Astrocyte of the cerebellum (primary cell): ENCODE measurements at places on chromosomes 1 and 21.
A peak's percentile ranks its signal among the peaks of the same experiment; 100 is the strongest.

DNA sequence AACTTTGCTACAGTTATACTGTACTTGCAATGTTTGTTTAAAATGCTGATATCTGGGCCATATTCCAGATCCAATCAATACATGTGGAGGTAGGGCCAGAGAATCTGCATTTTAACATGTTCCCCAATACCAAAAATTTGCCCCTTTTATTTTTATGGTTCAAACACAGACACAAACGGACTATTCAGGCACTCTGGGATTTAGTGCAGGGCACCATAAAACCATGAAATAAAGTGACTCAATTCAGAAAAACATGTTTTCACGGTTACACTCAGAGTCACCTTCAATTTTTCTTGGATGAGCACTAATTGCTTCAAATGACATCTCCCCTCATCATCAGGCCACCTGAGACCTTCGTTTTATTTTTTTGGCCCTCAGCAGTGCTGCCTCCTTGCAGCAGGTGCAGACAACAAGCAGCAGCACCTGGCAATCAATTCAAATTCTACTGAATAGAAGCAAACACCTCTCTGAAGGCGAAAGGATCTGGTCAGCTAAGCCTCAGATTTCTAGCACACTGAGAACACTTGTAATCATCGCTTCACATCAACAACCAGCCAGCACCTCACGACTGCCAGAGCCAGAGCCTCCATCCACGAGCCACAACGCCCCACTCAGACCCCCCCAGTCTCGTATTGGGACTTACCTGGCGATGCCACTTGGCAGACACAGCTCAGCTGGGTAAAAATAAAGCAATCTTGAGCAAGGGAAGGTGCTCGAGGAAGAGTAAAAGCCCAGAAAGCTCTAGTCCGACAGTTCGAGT, 1.1 kb downstream of the ERO1B start:
- DNase-seq, result no peak

GRCh38 chr21:38506661-38507281, 8.5 kb upstream of the ERG start:
- no peak for DNase-seq

DNA sequence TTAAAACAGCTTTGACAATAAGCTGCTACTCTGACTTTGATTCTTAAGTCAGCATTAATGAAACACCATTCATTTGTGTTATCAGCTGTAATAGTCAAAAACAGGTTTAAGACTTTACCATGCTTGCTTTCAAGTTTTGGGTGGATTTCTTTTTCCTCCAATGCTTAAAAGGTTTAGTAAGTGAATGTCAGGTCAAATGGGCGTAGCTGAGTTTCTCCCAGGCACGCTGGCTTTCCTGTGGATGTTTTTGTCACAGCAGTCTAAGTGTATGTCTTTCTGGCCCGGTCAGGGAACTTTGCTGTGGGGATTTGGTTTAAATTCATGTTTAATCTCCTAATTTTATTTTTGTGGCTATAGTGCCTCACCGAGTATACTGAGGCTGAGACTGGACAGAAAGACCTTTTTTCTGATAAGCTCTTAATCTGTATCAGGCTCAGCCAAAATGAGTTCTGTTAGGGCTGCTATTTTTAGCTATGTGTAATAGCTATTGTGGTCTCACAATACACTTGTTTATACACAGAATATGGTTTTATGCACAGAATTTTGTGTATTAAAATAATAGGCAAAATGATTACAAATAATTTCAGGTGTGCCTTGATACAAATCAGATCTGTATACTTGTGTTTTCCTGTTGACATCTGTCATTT, 292.8 kb downstream of the DISC1 start:
- no peak for DNase-seq

DNA sequence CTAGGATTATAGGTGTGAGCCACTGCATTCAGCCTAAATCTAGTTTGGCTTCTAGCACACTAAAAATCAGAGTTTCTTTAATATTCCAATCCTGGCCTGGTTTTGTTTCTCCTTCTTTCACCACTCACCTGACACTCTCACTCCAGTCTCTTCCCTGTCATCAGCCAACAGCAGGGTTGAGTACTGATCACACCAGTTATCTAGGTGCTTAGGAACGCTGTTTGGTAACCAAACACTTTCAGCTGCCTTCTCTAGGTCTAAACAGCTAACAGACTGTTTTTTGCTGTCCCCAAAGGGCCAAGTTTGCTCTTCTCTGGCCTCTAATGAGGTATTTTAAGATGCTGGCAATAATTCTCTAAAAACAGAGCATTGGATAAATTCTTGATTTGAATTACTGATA, 17.7 kb upstream of the FRRS1 start:
- no peak for DNase-seq

DNA sequence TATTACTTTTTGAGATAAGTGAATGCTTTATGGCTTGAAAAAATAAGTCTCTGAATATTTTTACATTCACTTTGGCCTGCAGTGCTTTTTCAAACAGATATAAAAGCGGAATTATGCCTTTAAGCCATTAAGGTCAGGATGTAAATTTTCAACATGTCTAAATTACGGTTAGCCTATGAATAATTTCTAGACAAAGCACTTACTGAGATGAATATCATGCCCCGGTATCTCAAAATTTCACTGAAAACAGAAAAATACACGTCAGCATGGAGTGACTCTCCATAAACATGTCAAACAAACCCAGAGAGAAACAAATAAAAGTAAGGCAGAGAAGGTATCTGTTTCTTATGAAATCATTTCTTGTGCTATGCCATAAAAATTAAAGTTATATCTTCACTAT, 853.9 kb downstream of the KCNT2 start:
- DNase-seq, result no peak

DNA sequence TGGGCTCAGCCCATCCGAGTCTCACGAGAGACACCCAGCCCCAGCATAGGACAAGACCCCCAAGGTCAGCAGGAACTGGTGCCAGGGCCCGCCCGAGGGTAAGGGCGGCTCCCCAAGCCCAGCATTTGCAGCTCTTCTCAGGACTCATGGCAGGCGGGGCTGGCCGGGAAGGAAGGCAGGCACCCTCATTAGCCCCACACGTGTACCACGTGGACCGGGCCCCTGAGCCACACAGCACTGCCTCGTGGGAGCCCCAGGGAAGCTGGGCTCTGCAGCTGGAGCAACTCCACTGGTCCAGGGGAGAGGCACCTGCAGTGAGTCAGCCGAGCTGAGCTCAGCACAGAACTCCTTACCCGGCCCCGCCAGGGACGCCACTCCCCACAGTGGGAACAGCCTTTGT, 97.7 kb upstream of the IFFO2 start:
- no peak for DNase-seq

DNA sequence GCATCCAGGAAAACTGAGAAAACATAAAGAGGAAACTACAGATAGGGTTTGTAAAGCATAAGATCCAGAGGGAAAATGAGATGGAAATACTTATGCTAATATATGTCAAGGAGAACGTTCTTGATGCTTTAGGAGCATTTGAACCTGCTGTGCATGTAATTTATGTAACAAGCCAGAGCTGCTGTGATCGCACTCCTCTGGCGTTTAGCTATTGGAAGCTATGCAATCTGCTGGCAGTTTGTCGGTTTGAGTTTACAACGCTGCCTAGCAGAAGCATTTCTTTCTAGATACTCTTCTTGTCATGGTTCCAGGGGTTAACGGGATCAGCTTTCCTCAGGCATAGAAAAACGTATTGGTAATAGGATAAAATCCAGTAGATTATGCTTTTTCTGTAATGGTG, 182.7 kb downstream of the KCNH1 start:
- DNase-seq, result peak; percentile 9

DNA sequence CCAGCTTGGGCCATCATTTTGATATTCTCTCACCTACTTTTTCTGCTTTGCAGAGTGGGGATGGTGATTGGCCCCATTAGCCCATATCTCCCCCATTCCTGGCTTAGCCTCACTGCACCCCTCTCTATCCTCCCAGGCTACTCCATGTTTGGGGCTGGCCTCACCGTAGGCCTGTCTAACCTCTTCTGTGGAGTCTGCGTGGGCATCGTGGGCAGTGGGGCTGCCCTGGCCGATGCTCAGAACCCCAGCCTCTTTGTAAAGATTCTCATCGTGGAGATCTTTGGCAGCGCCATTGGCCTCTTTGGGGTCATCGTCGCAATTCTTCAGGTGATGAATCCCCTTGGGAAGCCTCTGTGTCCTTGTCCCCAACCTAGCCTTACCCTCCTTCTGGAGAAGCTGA, 2.1 kb upstream of the B4GALT2 start:
- no peak for DNase-seq

- DNase-seq, result no peak
Measured at GRCh38 chr1:226029568-226030225, 30.6 kb upstream of the SDE2 start.

DNA sequence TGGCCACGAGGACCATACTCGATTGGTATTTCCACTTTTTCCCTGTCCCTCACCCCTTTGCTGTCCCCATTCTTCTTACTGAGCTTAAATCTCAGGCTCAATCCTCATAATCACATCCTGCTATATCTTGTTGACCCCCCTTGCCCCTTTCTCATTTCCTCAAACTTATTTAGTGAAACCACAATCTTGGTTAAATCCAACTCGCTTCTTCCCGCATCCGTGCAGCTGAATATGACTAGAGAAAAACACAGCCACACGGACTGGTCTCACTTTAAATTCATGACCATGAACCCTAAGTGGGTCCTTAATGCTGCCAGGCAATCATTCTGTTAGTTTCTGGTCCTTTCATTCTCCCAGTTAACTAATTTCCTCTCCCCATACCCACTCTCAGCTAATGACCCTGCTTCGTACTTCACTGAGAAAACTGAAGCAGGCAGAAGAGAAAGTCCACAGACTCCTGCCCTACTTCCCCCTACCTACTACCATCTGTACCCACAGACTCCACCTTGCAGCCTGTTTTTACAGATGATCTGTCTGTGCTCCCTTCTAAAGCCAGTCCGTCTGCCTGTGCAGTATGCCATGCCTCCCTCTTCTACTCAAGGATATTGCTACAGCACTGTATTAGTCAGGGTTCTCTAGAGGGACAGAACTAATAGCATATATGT, 96.8 kb upstream of the LMO4 start:
- no peak for DNase-seq

DNA sequence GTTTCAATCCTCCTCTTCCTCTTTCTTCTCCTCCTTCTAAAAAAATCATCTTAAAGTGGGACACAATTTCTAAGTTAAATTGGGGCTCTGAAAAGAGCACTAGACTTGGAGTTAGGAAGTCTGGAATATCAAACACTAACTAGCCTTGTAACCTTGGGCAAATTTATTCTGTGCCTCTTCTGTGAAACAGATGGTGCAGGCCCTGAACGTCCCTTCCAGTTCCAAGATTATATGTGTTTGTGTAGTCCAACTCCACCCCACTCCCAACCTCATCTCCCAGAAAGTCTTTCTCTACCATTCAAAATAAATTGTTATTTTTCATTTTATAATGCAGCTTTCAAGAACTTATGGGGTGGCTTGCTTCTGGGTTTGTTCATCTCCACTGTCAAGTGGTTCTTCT, 630.0 kb downstream of the LMO4 start:
- no peak for DNase-seq

- no peak for DNase-seq
Measured at GRCh38 chr1:1217621-1218523, 3.9 kb upstream of the TNFRSF4 start.

- no peak for DNase-seq
Measured at GRCh38 chr21:17432732-17433057, 80.1 kb upstream of the CXADR start.

- no peak for DNase-seq
Measured at GRCh38 chr1:174169342-174169741, 10.0 kb downstream of the RABGAP1L start.

DNA sequence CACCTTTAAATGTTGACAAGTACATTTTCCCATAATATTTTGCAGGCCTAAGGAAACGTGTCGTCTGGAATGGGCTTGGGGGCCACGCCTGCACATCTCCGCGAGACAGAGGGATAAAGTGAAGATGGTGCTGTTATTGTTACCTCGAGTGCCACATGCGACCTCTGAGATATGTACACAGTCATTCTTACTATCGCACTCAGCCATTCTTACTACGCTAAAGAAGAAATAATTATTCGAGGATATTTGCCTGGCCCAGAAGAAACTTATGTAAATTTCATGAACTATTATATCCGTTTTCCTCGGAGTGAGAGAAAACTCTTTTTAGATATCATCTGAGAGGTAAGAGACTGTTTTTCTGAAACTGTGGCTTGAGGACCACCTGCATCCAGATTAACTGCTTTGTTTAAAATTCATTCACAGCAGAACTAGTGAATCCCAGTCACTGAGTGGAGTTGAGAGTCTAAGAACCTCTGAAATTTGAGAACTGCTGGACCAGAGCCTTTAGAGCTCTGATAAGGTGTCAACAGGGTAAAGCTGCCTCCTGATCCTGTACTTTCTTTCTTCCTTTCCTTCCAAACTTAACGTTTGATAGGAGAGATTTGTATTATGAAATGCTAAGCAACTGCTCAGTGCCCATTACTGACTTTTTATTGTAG, 811 bp downstream of the EXO1 start:
- no peak for DNase-seq

DNA sequence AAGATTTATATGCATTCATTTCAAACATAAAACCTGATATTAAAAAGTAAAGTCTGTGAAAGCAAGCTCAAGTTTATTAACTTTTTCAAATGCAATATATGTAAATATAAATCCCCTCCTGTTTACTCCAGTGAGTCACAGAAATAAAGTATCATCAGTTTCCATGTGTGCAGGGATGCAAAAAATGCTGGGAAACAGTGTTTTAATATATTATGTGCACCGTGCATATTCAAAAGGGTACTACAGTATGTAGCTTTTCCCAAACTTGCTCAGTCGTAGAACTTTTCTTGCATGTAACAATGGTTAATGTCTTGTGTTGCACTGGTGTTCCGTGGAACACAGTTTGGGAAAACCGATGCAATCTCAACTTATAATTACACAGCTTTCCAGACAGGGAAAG, 60.7 kb downstream of the CCDC185 start:
- no peak for DNase-seq

DNA sequence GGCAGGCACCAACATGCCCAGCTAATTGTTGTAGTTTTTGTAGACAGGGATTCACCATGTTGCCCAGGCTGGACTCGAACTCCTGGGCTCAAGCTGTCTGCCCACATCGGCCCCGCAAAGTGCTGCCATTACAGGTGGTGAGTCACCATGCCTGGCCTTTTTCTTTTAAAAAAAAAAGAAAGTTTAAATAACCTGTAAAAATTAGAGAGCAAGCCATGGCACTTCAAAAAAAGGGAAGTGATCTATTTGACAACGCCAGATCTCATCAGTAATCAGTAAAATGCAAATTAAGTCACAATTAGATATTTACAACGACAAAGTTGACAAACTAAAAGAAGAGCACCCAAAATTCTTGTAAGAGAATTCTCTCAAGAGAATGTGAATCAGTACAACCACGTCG, 2.9 kb upstream of the RBBP5 start:
- no peak for DNase-seq
